ENCODE measurements at places on chromosomes 2 and 18.

GRCh38 chr2:179449010-179449409 lies 184.4 kb upstream of the SESTD1 start:
- no peak for DNase-seq

- DNase-seq: peak; percentile 42
These were observed 102.4 kb downstream of the TRIB2 start for GRCh38 chr2:12819103-12819475.

DNA sequence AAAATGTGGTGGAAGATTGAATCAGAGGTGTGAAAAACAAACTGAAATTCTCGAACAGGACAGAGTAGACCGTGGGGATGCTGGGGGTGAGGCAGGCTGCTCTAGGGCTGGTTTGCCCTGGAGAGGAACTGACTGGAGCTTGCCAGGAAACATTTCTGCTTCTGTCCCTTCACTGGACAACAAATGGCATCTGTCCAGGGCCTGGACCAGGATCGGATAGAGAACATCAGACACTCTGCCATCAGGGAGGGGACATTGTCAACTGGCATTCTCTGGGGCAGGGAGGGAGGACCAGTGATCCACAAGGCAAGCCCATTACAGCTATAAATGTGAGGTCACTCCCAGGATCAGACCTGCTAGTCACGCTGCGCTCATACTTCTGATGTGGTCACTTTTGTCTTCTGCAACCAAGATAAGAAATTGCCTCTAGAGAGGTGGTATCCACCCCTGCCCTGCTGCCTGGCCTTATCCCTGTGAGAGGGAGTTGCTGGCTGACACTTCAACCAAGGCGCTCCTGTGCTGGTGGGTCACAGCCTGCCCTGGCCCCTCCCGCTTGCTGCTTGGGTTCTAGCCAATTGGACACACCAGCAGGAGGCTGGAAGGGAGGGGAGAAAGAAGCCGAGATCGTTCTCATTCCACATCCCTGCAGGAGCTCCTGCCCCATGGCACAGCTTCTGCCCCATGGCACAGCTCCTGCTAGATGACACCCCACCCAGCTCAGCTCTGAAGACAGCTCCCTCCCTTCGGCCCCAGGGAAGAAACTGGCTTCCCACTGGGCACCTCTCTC lies 8.7 kb downstream of the NPPC start:
- DNase-seq: peak; percentile 55

DNA sequence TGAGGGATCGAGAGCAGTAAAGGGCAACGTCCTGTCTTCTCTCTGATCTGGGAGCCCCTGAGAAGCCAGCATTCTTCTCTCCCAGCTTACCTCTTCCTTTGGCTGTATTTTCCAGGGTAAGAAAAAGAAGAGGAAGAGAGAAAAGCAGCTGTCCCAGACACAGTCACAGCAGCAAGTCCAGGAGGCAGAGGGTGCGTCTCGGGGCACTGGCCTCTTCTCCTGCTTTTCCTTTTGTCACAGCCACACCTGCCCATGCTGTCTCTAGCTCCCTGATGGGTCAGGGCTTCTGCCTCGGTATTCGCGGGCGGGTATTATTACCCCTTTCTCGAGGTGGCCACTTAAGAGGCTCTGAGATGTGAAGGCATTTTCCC lies 20.3 kb downstream of the TGOLN2 start:
- no peak for DNase-seq

GRCh38 chr2:235834781-235835180 lies 333.4 kb downstream of the GBX2 start:
- no peak for DNase-seq

GRCh38 chr2:228352048-228352447 lies 170.6 kb upstream of the SPHKAP start:
- DNase-seq: no peak

GRCh38 chr2:104768694-104769093 lies 85.2 kb upstream of the POU3F3 start:
- DNase-seq: no peak

DNA sequence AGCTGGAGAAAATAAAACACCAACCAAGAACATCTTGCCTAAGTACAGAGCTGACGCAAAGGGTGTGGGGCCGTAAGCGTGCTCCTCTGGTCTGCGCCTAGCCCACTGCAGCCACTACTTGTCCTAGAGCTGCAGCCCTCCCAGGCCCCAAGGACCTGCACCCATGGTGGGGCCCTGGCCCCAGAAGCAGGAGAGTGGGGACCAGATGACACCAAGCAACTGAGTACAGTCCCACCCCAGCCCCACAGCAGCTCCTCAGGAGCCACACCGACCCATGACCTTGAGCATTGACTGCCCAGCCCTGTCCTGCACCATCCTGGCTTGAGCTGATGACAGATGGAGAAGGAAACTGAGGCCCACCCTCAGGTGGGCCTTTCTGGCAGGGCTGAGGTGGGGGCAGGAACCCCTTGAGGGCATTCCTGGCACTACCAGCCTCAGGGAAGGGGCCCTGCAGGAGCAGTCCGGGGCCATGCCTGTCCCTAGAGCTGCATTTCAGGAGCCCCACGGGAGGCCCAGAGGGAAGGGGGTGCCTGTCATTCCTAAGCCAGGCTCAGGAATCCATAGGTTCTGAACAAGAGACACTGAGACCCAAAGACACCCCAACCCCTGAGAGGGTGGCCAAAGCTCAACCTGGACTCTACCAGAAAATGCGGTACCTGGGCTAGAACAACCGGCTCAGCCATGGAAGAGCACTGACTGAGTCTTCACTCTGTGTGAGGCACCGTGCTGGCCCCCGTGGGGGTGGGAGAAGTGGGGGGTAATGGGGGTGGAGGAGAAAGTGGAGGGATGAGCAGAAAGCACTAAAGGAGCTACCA lies 4.9 kb downstream of the KIF1A start:
- DNase-seq: peak; percentile 9

GRCh38 chr18:79221136-79221535 lies 151.9 kb downstream of the ATP9B start:
- DNase-seq: no peak

DNA sequence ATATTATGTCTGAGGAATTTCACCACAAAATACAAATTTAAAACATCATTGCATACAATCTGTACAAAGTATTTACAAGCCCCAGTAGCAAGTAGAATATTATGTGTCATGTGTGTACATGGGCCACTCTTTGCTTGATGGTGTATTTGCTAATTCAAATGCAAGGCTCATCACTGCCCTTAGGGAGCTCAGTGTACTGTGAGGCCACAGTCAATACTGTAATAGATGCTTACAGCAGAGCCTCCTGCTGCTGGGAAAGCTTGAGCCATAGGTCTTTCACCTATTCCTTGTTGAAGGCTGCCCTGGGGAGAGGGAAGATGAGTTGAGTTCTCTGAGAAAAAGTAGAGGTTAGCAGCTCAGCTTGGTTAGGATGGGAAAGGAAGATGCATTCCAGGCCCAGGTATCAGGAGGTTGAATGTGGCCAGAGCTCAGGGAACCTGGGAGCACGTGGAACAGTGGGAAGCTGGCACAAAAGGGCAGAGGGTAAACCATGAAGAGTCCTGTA lies 189.6 kb downstream of the LRP1B start:
- DNase-seq: no peak

- no peak for DNase-seq
These were observed 268.6 kb upstream of the GULP1 start for GRCh38 chr2:188023035-188023434.

- no peak for DNase-seq
These were observed 54.6 kb upstream of the NFU1 start for GRCh38 chr2:69491864-69492263.

GRCh38 chr2:145596416-145596815 lies 1076.5 kb upstream of the ZEB2 start:
- DNase-seq: no peak

DNA sequence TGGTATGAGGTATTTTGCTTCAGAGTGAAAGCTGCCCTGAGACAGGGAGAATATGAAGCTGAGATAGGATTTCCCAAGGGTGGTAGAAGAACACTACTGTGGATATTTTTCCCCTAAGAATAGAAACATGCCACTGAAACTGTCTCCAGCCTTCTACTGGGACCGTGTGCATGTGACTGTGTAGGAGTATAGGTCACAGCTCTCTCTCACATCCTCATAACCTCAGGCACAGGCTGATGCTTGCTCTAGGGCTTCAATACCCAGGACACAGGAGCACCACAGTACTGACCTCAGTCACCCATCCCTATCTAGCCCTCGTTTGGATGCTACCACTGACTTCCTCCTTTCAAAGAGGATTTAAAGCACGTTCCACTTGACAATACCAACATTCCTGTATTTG lies 67.2 kb downstream of the REV1 start:
- DNase-seq: no peak

DNA sequence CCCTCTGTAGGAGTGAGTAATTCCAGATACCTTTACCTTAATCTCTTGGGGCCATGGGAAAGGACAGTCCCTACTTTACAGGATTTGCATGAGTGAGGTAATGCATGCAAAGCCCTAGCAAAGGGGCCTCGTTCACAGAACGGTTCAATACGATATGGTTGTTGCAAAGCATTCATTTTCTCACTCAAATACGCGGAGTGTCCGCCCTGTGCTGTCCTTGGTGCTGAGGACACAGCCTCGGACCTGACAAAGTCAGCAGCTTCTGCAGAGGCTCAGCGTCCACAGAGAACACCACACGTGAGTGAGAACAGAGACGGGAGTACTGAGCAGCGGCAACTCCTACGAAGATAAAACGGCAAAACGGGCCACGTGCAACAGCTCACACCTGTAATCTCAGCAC lies 125.7 kb downstream of the EIPR1 start:
- no peak for DNase-seq

GRCh38 chr2:200077210-200077650 lies 121.8 kb downstream of the MAIP1 start:
- DNase-seq: no peak

DNA sequence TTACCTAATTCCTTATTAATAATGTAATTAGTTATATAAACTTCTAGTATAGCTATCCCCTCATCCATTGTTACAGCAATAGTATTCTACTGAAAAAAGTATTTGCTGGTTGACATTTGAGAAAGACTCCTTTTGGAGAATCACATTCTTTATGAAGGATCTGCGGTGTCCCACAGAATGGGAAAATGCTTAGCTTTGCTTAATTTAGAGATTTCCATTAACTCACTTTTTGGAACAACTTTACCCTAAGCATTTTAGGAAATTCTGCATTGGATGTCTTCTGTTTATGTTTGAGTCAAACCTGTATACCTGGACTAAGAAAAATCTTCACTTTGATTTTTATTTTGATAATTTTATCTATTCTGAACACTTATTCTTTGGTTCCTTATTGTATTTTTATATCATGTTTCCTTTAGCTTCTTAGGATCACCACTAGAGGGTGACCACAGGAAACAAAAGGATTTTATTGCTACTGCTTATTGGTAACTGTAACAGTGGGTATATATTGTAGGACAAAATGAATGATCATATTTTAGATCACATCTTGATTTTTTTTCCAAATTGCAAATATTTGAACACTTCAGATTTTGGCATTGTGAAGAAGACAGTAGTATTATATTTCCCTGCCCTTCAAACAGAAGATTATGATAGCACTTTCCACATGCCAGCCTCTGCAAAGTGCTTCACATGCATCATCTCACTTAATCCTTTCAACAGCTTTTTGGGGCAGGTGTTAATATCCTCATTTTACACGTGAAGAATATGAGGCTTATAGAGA lies 79.6 kb downstream of the MIB1 start:
- DNase-seq: no peak

- DNase-seq: no peak
These were observed 237.3 kb downstream of the GALR1 start for GRCh38 chr18:77486985-77487384.

DNA sequence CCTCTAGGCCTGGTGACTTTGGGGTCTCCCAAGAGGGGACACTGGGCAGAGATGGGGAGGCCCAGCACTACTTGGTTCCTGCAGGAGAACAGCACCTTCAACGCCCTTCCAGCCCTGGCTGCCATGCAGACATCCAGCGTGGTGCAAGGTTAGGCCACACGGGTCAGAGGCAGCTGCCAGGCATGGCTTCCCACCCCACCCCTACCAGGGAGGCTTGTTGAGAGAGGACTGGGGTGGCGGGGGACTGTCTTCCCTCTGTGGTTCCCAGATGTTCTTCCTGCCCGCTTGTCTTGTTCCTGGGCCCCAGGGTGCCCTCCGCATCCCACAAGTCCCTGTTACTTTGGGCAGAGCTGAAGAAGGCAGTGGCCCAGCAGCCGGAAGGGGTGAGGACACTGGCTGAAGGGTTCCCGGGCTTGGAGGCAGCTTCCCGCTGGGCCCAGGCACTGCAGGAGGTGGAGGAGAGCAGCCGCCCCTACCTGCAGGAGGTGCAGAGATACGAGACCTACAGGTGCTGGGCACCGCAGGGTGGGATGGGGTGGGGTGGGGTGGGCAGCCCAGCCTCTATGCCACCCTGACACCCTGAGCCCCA lies 4.5 kb downstream of the PROM2 start:
- no peak for DNase-seq

DNA sequence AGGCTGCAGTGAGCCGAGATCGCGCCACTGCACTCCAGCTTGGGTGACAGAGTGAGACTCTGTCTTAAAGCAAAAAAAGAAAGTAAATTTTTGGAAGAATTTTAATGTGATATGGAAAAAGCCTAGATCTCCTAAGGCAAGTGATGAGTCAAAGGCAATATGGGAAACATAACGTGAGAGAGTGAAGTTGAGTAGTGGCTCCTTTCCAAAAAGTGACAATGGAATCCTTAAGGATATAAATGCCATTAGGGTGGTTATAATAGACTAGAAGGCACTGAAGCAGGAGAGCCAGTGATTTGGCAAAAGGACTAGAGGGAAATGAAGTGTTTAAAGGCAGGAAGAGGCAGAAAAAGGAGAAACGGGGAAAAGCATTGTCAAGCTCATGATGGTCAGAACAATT lies 25.6 kb downstream of the ARHGAP28 start:
- DNase-seq: no peak

GRCh38 chr2:132420816-132421805 lies 4.5 kb downstream of the GPR39 start:
- DNase-seq: no peak

DNA sequence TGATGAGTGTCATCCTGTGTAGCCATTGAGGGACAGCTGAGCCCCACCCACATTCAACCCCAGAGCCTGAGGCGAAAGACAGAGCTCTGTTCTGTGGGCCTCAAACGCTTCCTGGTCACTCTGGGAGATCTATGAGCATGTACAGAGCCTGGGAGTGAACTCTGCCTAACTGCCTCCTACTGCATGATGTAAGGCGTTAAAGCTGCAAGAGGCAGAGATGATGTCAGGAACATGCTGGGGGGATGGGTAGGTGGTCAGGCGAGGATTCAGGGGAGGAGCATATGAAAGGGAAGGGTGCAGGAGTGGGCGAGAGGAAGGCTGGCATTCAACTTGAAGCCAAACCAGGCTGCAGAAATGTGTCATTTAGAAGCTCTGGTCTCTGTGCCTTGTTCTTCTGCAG lies 181.0 kb downstream of the TFCP2L1 start:
- DNase-seq: no peak

All from left ventricle myocardium superior (tissue), 1 donor.